ENCODE measurements at places on chromosomes 12 and 14.

GRCh38 chr14:89842837-89843236 is 111.7 kb downstream of the EFCAB11 start:
- H3K4me1 ChIP-seq = no peaks in the 10 kb centered on the region
- H3K27me3 ChIP-seq = no peaks in the 10 kb centered on the region
- H3K36me3 ChIP-seq = no peaks in the 10 kb centered on the region
- no peak for DNase-seq
- no peak overlapping the region for H3K4me3 ChIP-seq

GRCh38 chr12:45834809-45835208 is 105.3 kb downstream of the ARID2 start:
- H3K36me3 ChIP-seq = peaks cover 47% of the 10 kb centered on the region
- H3K27me3 ChIP-seq = no peaks in the 10 kb centered on the region
- no peak overlapping the region for H3K4me3 ChIP-seq
- no peak for DNase-seq
- H3K27ac ChIP-seq = no peak overlapping the region
- no peaks in the 10 kb centered on the region for H3K4me1 ChIP-seq

- peaks cover 70% of the 10 kb centered on the region for H3K27me3 ChIP-seq
- H3K4me3 ChIP-seq = no peak overlapping the region
- no peaks in the 10 kb centered on the region for H3K36me3 ChIP-seq
- DNase-seq = no peak
Observed at GRCh38 chr12:52190860-52191729, 719 bp downstream of the KRT80 start.

- no peaks in the 10 kb centered on the region for H3K36me3 ChIP-seq
- H3K4me1 ChIP-seq = no peaks in the 10 kb centered on the region
- H3K27me3 ChIP-seq = no peaks in the 10 kb centered on the region
- no peak overlapping the region for H3K4me3 ChIP-seq
- no peak overlapping the region for H3K27ac ChIP-seq
Observed at GRCh38 chr14:105272623-105273022, 24.3 kb downstream of the BTBD6 start.

DNA sequence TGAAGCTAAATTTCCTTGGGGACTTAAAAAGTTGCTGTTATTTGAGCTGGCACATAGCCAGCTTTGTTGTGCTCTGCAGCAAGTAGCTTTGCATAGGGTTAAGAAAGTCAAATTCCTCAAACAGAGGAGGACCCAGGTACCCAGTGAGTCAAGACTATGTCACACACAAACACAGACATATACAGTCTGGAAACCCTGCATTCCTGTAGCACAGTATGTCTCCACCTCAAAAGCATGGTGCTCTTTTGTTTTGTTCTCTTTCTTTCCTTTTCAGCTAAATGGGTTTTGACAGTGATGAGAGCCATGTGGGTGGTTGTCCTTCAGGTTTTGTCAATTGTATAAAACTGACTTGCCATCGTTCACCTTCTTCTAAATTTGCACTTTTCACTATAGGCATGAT is 179.6 kb upstream of the DIO2 start:
- H3K27me3 ChIP-seq = no peaks in the 10 kb centered on the region
- no peaks in the 10 kb centered on the region for H3K4me1 ChIP-seq
- no peak for DNase-seq
- no peak overlapping the region for H3K27ac ChIP-seq
- no peaks in the 10 kb centered on the region for H3K36me3 ChIP-seq

DNA sequence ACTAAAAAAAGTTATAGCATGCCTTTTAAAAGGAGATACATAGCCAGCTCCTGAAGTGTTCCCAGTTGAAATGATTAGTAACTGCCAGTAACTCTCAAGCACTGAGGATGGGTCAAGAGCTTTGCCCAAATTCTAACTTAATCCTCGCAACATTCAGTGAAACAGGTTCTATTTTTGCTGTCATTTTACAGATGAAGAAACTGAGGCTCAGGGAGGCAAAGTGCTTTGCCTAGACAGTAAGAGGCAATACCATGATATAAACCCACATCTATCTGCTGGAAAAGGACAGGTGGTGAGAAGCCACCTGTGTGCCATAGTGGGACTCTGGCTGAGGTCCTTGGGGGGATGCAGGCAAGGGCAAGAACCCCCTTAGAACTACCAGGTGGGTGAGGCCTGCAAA is 8.8 kb downstream of the TESC start:
- no peak overlapping the region for H3K27ac ChIP-seq
- H3K4me1 ChIP-seq = no peaks in the 10 kb centered on the region
- no peak for DNase-seq

GRCh38 chr14:104700747-104701217 is 11.4 kb downstream of the INF2 start:
- H3K27me3 ChIP-seq = no peaks in the 10 kb centered on the region
- no peak overlapping the region for H3K27ac ChIP-seq
- DNase-seq = no peak
- peaks cover 16% of the 10 kb centered on the region for H3K4me1 ChIP-seq
- no peak overlapping the region for H3K4me3 ChIP-seq

DNA sequence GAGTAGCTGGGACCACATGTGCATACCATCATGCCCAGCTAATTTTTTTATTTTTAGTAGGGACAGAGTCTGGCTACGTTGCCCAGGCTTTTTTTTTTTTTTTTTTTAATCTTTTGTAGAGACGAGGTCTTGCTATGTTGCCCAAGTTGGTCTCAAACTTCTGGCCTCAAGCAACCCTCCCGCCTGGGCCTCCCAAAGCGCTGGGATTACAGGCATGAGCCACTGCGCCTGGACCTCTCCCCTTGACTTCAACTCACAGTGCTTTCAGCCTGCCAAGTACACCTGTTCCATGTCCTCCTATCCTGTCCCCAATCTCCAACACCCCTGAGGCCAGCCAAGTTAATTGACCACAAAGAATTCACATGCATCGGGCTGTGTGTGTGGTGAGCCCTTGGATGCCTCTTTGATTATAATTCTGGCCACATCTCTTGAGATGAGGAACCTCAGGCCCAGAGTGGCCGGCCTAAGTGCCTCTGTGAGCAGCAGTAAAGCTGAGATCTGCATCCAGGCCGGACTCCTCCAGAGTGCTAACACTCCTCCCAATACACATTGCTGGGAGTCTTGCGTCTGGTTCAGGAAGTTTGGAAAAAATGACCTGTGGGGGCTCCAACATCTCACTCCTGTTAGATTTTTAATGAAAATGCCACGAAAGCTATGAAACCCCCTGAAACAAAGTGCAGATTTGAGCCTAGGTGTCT is 6.8 kb downstream of the RAB35 start:
- H3K4me1 ChIP-seq = peaks cover 65% of the 10 kb centered on the region
- H3K36me3 ChIP-seq = peaks cover 54% of the 10 kb centered on the region
- H3K4me3 ChIP-seq = no peak overlapping the region
- H3K27me3 ChIP-seq = no peaks in the 10 kb centered on the region
- H3K27ac ChIP-seq = no peak overlapping the region
- DNase-seq = no peak

Data from activated naive CD4-positive, alpha-beta T cell treated with anti-CD3 and anti-CD28 coated beads, Interleukin-2, amount 10 ng/mL, durations not matched to agents 7 days and 5 days (primary cell).